HCEC 1CT (cell line): ENCODE measurements at places on chromosomes 3 and 15.

DNA sequence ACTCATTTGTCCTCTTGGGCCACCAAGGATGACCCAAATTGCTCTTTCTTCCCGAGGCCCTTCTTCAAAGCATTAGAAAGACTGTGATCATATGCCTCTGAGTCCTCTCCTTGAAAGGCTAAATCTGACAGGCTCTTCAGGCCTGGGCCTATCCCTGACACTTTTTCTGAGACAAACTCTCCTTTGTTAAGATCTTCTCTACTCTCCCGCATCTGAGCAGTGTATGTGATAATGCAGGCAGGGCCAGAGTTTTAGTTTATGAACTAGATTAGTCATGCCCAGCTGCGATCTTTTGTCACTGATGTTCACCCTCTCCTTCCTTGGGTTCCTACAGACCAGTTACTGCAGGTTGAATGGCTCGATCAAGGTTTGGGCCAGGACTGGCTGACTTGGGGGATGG lies 39.2 kb downstream of the MASP1 start:
- no peak for DNase-seq

GRCh38 chr3:109073116-109073515 lies 44.8 kb downstream of the MORC1 start:
- DNase-seq: no peak

- DNase-seq: no peak
These were observed 385.7 kb upstream of the NR2F2 start for GRCh38 chr15:95944661-95945255.

- DNase-seq: peak; percentile 62
These were observed 107.1 kb downstream of the OXSM start for GRCh38 chr3:25897019-25897418.

DNA sequence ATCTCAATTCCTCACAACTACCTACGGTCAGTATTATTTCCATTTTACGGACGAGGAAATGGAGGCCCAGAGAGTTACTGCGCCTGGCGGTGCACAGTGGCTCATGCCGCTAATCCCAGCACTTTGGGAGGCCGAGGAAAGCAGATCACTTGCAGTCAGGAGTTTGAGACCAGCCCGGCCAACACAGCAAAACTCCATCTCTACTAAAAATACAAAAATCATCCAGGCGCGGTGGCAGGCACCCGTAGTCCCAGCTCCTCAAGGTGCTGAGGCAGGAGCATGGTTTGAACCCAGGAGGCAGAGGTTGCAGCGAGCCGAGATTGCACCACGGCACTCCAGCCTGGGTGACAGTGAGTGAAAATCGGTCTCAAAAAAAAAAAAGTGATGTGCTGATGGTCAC lies 187.3 kb downstream of the XXYLT1 start:
- no peak for DNase-seq

GRCh38 chr3:14358426-14359211 lies 43.8 kb upstream of the SLC6A6 start:
- no peak for DNase-seq

- DNase-seq: no peak
These were observed at the start of gene HHATL for GRCh38 chr3:42702066-42702951. TSS of gene HHATL (minus strand) at chr3:42702798. CDS start at chr3:42700826, 1,972 bp downstream.

DNA sequence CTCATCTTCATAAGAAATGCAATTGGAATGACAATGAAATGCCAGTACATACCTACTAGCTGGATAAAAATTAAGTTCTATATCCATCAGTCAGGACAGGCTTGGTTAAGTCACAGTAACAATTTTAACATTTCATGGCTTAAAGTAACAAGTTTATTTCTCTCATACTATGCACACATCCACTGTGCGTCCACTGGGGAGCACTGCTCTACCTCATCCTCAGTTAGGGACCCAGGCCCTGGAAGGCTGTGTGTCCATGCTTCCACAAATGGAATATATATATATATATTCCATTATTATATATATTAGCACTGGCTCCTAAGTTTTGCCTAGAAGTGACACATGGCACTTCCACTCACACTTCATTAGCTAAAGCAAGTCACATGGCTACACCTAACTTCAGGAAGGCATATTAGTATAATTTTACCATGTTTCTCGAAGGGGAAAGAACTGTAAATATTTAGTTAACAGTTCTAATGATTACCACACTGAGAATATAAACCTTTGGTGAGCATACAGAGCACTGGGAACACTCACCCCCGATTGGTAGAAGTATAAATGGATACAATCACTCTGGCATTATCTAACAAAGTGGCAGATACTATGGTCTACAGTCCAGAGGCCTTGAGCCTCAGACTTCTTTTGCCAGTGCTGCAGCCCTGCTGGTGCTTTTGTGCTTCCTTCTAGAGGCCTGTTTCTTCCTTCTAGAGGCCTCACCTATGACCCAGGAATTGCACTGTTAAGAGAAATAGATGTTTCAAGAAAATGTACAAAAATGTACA lies 28.6 kb downstream of the AP3S2 start:
- no peak for DNase-seq

- DNase-seq: no peak
These were observed 17.7 kb downstream of the MAGEF1 start for GRCh38 chr3:184694133-184694665.

DNA sequence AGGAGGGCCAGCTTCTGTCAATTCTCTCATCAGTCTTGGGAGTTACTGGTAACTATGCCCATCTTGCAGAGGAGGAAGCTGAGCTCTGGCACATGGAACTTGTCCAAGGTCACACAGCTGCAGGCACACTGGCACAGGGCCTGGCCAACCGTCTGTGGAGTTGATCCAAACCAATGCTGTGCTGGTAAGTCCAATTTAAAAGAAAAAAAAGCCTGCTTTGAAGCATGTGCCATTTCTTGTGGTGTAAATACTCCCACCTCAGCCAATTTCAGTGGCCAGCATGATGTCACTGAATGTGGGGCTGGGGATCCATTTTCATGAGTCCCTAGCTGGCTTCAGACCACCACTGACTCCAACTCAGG lies 83.4 kb downstream of the CHSY1 start:
- DNase-seq: no peak

DNA sequence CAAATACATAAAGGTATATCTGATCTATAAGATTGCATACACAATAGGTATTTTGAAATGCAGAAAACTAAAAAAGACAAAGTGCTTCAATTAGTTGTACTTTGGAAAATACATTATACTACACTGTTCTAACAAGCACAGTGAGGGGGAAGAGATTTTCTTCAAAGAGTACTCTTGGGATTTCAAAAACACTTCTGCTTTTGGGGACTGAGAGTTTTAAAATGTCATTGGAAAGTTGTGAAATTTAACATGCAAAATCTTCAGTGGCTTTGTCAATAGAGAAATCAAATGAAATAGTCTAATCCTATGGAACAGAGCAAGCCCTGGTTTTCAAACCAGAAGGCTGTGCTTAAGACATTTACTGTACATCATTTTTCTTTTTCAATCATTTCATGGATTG lies 322.2 kb upstream of the SEMA6D start:
- no peak for DNase-seq

DNA sequence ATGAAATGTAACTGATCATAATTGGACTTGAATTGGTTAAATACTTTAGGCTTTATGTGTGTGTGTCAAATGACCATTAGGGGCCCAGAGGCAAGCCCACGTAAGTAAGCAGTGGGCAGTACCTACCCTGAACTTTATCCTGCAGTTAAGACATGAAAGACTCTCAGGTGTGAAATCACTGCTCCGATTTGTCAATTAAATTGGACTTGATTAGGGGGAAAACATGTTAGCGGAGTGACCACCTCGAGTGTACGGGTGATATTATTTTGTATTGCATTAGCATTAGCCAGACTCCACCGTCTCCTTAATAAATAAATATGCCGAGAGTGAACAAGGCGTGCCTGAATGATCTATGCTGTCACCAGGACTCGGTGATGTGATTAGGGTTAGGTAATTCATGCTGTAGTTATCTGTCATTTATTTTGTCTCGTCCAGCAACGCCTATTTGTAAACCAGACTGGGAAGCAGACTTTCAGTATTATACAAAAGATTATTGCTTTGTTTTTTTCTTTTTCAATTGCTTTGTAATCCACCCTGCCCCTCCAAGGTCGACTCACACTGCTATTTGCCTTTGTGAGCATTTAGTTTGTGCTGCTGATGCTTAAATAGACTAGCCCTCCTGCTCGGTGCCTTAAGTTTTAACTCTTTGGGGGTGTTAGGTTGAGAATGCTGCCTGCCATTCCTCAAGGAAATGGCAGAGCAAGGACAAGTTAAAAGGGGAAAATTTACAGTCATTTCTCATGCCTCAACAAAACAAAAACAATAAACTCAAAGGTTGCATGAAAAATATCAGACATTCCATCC lies 1.8 kb downstream of the RBMS3 start:
- peak; percentile 61 for DNase-seq

DNA sequence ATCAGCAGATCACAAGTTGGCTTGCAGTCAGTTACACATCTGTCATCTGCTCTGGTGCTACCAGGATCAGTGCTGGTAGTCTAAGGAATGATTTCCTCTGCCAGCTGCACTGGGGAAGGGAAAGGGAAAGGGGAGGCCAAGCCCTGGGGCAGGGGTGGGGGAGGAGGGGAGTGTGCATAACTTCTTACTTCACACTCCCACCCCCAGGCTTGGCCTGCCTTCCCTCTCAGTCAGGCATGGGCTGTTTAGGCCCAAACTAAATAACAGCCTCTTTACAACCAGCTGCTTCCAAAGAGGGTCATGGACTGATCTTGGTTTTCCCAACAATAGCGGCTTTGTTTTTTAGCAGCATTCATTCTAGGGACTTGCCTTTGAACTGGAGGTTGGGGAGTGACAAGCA lies 86.1 kb upstream of the PSMD6 start:
- no peak for DNase-seq

- DNase-seq: no peak
These were observed 283.2 kb upstream of the STT3B start for GRCh38 chr3:31249545-31249944.

- DNase-seq: no peak
These were observed 45.7 kb upstream of the ADGRG7 start for GRCh38 chr3:100563652-100564211.

DNA sequence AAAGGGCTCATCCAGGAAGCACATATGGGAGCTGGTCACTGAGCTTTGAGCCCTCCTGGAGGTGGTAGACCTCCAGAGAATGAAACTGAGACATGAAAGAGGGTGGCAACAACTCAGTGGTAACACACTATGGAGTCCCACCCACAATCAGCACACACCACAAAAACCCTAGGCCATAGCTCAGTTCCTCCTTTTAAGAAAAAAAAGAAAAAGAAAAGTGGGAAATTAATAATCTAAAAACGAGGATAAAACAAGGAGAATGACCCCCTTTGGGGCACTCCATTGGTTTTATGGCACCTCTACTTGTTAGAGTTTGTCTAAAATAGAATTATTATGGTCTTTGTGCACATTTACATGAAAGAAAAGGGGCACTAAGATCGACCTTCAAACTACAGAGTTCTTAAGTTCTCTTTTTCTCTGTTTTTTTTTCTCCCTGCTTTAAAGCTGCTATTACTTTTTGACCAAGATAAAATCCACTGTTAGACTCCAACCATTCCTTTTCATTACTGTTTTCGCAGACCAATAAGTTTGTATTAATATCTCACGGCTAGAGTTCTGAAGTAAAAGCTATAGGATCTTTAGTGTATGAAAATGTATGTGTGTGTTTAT lies 40.2 kb upstream of the ZBTB20 start:
- no peak for DNase-seq

DNA sequence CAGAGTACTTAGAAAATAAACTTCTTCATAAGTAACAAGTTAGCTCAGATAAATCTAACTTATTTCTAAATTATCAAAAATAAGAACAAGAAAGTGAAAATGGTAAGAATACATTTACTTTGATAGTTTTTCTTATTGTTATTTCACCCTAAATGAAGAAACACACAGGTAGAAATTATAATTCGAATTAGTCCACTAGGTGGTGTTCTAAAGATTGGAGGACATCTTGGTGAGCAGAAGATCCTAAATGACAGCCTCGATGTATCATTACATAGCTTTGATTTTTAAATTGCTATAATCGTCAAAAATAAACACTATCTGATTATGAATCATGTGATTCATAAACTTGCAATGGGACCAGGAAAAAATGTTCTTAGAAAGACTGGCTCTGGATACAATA lies 280.8 kb upstream of the UBE2E2 start:
- peak; percentile 22 for DNase-seq

GRCh38 chr3:134978658-134979057 lies 183.6 kb downstream of the EPHB1 start:
- no peak for DNase-seq

DNA sequence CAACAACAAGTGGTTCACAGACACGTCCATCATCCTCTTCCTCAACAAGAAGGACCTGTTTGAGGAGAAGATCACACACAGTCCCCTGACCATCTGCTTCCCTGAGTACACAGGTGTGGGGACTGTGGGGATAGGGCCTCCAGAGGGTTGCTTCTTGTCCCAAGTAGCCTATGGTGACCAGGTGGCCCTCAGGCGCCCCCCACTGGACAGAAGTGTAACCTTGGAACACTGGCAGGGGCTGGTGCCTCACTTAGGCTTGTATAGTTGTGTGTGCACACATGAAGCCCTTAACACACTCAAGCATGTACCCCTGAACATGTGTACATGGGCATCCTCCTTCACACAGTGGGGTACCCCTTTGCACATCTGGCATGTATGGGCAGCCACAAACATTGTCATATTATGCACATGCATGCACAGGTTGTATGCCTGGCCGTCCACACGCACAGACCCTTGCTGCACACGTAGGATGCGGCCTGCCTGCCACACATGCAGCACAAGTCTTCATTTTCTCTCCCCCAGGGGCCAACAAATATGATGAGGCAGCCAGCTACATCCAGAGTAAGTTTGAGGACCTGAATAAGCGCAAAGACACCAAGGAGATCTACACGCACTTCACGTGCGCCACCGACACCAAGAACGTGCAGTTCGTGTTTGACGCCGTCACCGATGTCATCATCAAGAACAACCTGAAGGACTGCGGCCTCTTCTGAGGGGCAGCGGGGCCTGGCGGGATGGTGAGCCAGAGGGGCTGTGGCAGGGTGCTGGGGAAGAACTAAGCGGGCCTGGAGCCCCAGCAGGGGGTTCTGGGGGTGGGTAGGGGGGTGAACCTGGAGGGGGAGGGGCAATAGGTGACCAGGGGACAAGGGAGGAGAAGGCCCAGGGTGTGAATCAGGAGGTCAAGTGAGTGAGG lies 11.7 kb upstream of the SEMA3B start:
- peak; percentile 15 for DNase-seq

DNA sequence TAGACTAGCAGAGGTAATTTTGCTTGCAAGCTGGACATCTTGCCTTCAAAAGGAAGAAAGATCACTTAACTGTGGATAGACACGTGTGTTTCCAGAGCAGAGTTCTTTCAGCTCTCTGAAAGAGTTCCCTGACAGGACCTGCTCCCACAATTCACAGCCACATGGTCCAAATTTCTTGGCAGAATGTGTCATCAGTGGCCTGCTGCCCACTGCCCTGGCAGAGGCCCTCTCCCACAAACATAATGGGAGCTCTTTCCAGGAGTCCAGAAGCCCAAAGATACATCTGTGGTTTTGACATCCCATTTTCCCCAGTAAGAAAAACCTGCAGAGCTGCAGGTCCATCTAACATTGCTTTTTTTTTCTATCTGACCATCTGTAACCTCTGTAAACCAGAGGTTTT lies 48.3 kb downstream of the SERPINI1 start:
- DNase-seq: no peak
